Endothelial cell (in vitro differentiated cells): ENCODE measurements at places on chromosomes 4 and X. TPM values are rescaled to one million over a fixed set of nuclear protein-coding genes. Genes with fewer than 3 reads are reported as not detected.
A peak's percentile ranks its signal among the peaks of the same experiment; 100 is the strongest.

DNA sequence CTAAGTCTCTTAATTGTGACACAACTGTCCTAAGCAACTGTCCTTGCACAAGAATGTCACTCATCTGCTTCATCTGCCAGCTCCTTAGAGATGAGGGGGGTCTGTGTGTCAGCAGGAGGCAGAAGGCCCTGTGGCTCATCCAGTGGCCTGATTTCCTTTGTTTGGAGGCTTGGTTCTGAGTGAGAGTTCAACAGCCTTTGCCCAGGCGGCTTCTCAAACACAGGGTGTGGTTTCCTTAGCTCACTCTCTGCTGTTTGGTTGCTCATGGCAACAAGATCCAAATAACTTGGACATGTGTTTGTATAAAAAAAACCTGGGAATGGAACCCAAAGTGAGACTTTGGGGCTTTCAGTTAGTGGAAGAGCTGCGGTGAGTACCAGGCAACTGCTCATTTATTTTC, 46.6 kb downstream of the MAP7D3 start:
- DNase-seq = peak; percentile 11

- DNase-seq = no peak
Observed at GRCh38 chr4:121255986-121256750, 92.0 kb upstream of the TNIP3 start.

- DNase-seq = no peak
Observed at GRCh38 chr4:162075726-162076125, 88.1 kb downstream of the FSTL5 start.

GRCh38 chrX:129750971-129751370, 12.2 kb downstream of the XPNPEP2 start:
- DNase-seq = no peak

DNA sequence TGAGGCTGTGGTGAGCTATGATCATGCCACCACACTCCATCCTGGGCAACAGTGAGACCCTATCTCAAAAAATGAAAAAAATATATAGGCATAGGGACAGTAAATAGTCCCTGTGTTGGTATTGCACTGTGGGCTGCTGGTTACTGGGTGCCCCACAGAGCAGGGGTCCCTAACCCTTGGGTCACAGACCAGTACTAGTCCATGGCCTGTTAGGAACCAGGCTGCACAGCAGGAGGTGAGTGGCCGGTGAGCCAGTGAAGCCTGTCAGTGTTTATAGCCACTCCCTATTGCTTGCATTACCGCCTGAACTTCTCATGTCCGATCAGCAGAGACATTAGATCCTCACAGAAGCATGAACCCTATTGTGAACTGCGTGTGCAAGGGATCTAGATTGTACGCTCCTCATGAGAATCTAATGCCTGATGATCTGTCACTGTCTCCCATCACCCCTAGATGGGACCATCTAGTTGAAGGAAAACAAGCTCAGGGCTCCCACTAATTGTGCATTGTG, 106.5 kb downstream of the TNIP2 start:
- no peak for DNase-seq

DNA sequence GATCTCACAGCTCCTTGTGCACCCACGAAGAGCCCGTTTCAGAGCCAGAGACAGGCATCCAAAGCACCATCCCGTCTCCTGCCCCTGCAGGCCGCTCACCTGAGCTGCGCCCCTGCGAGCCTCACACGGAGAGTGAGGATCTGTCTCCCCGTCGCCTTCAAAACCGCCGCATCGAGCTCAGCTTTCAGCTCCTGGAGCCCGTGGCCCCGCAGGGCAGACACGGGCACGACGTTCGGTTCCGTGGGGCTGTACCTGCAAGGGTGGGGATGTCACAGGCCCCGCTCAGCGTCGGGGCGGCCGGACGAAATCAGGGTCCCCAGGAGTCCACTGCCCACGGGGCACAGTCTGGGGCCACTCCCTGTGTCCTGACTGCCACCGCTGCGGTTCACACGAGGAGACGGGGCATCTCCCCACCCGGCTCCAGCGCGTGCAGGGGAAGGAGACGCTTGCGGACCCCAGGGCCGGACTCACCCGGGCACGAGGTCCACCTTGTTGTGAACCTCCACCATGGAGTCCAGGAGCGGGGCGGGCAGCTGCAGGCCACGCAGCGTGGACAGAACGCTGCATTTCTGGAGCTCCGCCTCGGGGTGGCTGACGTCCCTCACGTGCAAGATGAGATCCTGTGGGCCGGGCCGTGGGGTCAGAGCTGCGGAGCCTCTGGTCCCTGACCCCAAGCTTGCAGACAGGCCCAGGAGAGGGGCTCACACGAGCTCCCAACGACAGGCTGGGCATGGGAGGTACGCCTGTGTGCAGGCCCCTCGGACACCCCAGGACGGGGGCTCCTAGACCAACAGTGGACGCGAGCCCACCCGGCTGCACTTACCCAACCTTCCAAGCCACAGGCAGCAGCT, 11.1 kb downstream of the GTPBP6 start:
- no peak for DNase-seq

DNA sequence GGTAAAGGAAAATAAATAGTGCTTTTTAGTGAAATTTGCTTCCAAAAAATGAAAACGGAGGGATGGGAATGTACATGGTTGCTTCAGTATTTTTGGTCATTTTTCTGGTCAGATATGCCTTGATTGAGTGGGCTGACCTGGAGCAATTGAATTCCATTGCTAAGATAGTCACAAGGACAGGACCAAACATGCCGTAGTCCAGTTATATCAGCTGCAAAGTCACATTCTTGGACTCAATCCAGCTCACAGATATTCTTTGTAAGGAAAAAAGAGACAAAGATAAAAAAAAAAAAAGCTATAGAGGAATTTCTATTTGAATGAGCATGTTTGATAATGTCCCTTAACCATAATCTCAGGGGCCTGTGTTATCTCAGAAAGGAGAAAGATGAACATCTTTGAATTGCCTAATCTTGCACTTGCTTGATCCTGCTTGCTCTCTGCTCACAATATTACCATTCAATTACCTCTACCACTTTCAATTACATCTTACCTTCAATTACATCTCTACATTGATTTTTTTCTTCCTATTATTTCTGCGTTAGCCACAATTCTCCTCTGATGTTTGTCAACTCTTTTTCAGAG, 75.4 kb upstream of the PACRGL start:
- no peak for DNase-seq

DNA sequence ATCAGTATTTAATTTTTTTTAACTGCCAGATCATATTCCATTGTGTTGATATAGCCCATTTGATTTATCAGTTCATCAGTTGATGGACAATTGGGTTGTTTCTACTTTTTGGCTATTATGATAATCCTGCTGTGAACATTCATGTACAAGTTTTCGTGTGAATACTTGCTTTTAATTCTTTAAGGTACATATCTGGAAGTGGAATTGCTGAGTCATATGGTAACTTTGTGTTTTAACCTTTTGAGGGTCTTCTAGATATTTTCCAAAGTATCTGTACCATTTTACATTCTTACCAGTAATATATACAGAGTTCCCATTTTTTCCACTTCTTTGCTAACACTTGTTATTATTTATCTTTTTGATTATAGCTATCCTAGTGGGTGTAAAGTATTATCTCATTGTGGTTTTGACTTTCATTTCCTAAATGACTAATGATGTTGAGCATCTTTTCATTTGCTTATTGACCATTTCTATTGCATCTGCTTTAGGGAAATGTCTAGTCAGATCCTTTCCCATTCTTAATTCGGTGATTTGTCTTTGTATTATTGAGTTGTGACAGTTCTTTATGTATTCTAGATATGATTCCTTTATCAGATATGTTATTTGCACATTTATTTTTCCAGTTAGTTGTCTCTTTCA, 75.2 kb upstream of the NUDT6 start:
- DNase-seq = no peak

DNA sequence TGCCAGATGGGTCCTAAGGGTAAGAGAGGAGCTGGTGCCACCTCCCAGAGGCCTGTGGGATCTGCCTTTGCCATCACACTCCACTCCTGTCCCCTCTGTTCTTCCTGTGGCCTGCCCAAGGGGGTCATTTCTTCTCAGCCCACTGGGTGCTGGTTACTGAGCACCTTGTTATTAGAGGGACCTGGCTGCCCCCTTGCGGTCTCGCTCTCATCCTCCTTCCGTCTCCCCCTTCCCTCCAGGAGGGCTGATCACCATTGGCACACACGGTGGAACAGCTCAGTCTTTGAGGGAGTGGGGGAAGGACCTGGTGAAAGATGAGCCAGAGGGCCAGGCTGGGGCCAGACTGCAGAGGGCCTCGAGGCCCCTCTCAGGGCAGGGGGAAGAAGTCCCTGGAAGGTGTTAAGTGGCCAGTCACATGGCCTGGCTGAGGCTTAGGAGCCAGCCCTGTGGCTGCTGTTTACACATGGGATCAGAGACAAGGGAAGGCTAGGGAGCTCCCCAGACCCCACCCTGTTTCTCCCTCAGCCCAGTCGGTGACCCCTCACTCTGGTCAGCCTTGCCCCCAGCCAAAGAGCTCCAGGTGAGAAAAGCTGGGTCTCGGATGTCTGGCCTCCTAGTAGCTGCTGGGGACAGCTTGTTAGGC, 68.1 kb downstream of the MTMR1 start:
- no peak for DNase-seq

- no peak for DNase-seq
Observed at GRCh38 chr4:86890790-86891189, 1.4 kb downstream of the C4orf36 start.

DNA sequence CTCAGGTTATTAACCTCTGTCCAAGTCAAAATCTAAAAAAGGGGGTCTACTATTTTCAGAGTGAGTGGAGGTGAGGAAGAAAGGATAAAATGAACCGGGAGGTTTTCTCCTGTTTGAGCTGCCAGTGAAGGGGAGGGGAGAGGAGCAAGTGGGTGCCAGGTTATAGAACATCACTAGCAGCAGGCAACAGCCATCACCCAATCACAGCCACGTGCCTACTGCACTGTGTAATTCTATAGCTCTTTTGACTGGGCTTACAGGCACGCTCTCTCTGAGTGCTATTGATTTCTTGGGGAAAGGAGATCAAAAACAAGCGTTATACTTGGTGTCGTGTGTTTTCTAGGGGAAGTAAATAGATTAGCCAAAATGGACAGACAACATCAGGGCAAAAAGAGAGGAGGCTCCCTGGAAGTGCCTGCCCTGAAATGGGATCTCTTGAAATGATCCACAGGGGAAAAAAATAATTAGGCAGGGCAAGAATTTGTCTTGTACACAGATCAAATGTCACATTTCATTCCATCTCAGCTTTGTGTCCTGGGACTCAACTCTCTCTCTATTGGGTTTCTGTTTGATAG, 300.5 kb upstream of the LCORL start:
- no peak for DNase-seq

DNA sequence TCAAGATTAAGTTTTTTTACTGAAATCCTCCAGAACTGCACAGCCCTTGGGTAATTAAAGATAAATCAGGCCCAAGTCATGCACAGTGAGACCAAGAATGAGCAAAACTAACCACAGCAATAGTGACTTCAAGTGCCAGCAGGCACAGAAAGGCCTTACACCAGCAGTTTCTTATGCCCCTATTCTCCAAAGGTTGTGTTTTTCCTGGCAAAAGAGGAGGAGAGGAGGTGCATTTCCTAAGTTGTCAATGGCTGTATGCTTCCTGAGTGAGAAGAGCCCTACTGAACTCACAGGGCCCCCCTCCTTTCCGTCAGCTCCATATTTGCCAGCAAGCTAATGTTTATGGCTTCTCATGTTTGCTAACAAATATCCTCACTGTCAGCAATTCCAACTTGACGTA, 418.7 kb upstream of the INTU start:
- DNase-seq = no peak

GRCh38 chr4:138045036-138045435, 197.1 kb downstream of the SLC7A11 start:
- no peak for DNase-seq

DNA sequence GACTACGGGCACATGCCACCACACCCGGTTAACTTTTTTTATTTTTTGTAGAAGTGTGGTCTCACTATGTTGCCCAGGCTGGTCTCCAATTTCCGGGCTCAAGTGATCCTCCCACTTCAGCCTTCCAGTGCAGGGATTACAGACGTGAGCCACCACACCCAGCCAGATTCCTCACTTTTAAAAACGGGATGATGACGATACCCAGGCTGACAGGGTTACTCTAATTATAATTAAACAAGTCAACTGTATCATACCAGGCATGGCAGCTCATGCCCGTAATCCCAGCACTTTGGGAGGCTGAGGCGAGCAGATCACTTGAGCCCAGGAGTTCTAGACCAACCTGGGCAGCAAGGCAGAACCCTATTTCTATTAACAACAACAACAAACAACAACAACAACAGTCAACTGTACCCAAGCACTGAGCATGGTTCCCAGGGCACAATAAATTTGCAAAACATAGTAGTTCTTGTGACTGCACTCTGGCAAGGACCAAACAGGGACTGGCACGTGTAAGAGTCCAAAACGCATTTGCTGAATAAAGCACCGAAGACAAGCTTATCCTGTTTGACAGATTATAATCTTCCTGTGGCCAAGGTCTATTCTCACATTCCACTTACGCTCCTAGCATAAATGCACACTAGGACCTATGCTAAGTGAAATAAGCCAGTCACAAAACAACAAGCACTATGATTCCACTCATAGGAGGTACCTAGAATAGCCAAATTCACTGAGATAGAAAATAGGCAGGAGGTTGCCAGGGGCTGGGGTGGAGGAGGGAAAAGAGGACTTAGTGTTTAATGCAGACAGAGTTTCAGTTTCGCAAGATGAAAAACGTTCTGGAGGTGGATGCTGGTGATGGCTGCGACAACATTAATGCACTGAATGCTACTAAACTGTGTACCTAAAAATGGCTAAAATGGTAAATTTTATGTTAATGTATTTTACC, 77.5 kb downstream of the IRF2 start:
- DNase-seq = no peak

- no peak for DNase-seq
Observed at GRCh38 chr4:169397762-169398161, 127.0 kb upstream of the SH3RF1 start.

DNA sequence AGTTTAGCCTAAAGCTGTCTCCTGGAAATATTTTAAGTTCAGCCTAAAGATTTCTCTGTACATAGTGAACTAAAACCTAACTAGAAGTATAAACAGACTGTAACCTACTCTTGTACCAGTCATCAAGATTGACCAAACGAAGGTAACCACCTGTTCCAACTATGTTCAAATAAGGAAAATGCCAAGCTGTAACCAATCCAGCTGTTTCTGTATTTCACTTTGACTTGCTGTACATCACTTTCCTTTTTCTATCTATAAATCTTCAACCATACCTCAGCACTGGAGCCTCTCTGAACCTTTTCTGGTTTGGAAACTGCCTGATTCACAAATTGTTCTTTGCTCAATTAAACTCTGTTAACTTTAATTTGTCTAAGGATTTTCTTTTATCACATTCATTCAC, 3.1 kb upstream of the CYSLTR1 start:
- no peak for DNase-seq

CHIC2 gene
- 33.1 TPM for total RNA-seq

OTC gene
- total RNA-seq = not detected

MAGEA1 gene
- total RNA-seq = not detected

P2RY4 gene
- 0.38 TPM for total RNA-seq

ARMCX4 gene
- 17.9 TPM for total RNA-seq

TRMT44 gene
- 38.5 TPM for total RNA-seq

BTK gene
- total RNA-seq = 9.4 TPM

WAS gene
- 2.7 TPM for total RNA-seq

KIAA1210 gene
- not detected for total RNA-seq

HTRA3 gene
- total RNA-seq = 1.7 TPM
